NCI-H1436 treated with DMSO at 0.1 percent for 48 hours (cell line): ENCODE measurements at places on chromosomes 13 and 19.

DNA sequence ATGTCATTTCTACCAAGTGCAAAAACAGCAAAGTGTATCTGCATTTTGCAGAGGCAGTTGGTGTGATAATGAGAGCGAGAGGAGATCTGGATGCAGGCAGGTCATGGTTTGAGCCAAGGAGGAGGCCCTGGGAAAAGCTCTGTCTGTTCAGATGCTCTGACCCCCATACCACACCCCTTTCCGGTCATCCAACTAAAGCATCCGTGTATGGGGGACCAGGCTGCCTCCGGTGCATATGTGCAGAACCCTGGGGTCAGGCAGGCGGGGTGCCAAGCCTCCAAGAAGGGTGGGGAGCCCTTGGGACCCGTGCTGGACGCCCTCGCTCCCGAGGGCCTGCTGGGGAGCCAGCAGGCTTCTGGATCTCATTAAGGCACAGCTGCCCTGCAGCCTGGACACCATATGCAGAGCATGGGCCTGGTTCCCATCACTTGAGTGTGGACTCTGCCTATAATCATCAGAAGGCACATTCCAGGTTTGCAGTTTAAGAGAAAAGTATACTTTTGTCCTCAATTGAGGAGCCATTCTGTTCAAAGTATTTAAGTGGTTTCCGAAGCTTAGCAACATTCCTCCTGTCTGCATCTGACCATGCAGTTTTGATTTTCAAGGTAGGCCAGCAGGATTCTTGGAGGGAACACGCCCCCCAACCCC lies 56.1 kb downstream of the ALOX5AP start:
- DNase-seq = no peak

- no peak for DNase-seq
Observed at GRCh38 chr13:73960474-73960873, 173.7 kb downstream of the KLF12 start.

GRCh38 chr13:42735010-42735409 lies 46.4 kb upstream of the FAM216B start:
- no peak for DNase-seq

DNA sequence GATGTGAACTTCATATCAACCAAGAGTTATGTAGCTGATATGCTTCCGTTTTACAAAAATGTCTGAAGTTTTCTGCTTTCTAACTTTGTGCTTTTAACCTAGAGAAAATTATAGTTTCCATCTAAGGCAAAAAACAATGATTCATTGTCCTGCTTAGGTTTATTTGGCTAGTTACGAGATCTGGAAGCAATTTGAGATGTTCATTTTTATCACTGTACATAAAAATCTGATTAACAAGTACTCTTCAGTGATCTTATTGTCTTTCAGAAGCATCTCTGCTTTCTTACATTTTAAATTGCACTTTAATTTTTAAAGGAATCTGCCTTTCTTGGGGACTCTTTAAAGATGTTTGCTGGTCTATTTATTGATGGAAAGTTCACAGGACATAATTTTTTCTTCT lies 188.1 kb downstream of the RFC3 start:
- no peak for DNase-seq

GRCh38 chr19:49771674-49772139 lies 4.9 kb downstream of the AP2A1 start:
- no peak for DNase-seq

GRCh38 chr13:23175920-23176319 lies 4.9 kb upstream of the SGCG start:
- no peak for DNase-seq

- DNase-seq = no peak
Observed at GRCh38 chr13:42284068-42284467, 12.1 kb downstream of the AKAP11 start.

GRCh38 chr19:33278403-33279269 lies 23.7 kb downstream of the CEBPA start:
- no peak for DNase-seq
